Esophagus muscularis mucosa (tissue), 4 donors: ENCODE measurements at places on chromosomes 2 and 18. TPM values are rescaled to one million over a fixed set of nuclear protein-coding genes. Genes with fewer than 3 reads are reported as not detected.

DNA sequence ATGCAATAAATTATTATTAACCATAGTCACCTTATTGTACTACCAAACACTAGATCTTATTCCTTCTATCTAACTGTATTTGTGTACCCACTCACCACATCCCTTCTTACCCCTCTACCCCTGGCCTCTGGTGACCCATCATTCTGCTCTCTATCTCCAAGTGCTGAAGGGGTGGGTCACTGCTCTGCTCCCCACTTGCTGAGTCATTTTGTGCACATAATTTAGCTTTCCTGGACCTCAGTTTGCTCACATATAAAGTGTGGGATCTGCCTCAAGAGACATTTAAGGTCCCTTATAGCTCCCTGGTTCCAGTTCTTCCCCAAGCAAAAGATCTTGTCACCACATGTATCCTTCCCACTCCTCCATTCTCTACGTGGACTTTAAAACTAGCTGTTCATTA, 169.4 kb downstream of the ZNF385B start:
- no peak for DNase-seq

- DNase-seq: no peak
Measured at GRCh38 chr2:201807452-201807999, 1.2 kb downstream of the CDK15 start.

- DNase-seq: no peak
Measured at GRCh38 chr2:206422493-206422892, 20.8 kb upstream of the ADAM23 start.

- DNase-seq: no peak
Measured at GRCh38 chr2:209905691-209906090, 96.7 kb upstream of the RPE start.

- no peak for DNase-seq
Measured at GRCh38 chr2:134839649-134840048, 1.2 kb downstream of the ACMSD start.

DNA sequence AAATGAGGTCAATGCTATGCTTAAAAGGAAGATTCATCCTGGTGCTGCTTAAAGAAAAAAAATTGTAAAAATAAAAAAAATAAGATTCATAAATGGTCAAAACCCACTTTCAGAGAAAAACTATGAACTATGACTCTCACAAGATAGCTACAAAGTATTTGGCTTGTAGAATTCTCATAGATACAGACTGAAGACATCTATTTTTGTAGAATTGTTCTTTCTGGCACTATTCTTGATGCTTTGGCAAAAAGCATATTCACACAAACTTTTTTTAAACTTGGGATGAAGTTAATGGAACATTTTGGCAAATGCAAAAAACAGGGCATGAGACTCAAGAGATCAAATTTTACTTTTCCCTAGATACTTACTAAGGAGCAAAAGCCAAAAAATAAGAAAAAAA, 12.5 kb upstream of the ANKRD29 start:
- DNase-seq: no peak

DNA sequence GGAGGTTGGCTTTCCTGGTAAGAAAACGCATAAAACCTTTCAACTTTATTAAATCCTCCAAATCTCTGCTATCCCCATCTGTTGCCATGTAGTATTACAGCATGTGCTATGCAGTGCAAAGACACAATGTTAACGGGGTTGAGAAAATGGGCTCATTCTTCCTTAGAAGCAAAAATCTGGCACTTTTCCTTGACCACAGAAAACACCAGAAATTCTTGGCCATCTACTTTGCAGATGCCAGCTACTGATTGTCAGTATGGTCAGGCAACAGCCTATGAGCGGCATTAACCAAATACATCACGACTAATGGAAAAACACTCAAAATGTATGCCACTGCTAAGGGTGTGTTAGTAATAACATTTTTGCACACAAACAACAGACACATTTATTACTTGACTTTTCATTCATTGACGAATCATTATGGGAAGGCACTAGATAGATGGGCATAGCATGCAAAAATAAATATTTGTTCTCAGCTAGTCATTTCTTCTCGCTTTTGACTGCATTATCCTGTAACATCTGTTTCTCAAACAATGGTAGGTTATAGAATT, 65.2 kb upstream of the CRIM1 start:
- no peak for DNase-seq

- no peak for DNase-seq
Measured at GRCh38 chr2:29014811-29015421, 33.8 kb downstream of the TOGARAM2 start.

- no peak for DNase-seq
Measured at GRCh38 chr2:37928377-37928776, 3.3 kb downstream of the RMDN2 start.

DNA sequence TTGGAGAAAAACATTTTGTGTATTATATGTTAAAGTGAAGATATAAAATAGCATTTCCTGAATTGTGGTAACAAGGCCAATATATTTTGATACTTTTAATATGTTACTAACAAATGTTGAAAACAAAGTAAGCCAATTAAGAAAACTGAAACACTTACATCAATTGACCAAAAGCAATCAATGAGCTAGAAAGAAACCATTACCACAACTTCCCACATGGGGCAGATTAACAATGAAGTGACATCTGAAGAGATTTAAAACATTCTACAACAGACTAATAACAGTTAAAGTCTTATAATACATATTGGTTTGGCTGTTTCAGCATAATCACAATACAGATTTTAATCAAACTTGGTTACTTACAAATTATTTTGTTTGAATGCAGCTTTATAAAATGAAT, 282.4 kb upstream of the NETO1 start:
- no peak for DNase-seq

- no peak for DNase-seq
Measured at GRCh38 chr18:60047556-60047955, 147.8 kb downstream of the PMAIP1 start.

DNA sequence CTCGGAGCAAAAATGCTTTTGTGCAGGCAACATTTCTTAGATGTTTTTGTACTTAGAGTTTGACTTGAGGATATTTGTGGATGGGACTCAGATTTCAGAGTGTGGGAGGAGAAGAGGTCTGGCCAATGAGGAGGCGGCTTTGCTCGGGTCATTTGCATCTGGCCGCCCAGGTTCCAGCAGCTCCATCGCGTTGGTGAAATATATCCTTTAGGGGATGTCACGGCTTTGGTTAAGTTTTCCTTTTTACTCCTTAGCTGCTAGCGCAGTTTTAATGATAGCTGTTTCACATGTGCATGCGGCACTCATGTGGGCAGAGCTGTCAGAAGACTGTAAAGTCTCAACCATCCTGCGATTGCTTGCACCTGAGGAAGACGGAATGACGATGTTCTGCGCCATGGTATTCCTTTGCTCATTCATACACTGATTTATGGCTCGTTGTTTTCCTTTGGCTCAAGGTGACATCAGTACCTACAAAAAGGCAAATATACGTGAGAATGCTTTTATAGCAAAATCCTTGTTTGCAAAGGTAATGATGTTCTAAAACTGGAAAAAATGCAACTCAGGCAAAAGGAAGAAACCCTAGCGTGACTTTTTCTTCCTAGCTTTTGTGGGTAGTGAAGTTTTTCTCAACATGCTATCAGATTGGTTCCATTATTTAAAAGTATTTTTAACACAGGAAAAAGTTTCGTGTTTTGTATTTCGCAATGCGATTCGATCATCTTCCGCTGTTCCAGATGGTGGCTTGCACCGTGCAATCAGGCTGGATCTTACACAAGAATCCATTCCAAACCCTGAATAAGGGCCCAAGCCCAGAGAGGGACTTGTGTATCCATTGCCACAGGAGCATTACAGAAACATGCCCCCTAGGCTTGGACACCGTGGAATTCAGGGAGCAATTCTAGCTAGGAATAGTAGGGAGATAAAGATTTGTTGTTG, 70.5 kb upstream of the ZNF516 start:
- DNase-seq: peak; percentile 94

- no peak for DNase-seq
Measured at GRCh38 chr2:100785626-100786296, 34.2 kb upstream of the NPAS2 start.

DNA sequence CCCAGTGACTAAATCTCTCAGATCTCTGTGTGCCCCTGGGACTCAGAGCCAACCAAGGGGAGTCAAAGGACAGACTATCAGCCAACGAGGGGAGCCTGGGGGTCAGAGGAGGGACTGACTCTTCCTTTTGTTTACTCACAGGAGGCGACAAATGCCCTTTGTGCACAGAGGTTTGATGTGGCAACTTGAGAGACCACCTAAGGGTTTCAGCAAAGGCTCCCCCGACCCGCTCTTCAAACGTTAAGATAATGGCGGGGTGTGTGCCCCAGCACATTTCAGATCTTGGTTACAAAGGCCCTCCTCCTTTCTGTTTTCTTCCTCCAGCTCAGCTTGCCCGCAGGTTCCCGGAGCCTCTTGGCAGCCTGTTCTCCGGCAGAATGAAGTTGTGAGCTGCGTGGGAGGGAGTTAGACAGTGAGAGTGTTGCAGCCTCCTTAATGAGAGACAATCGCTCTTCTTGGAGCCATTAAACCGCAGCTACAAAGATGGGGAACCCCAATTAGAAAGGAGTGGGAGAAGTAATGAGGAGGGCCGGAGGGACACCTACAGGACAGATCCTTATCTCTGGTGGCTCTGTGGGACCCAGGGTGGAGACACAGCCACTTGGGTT, 76.2 kb downstream of the KIAA2012 start:
- DNase-seq: no peak

The UPP2 gene
- not detected for total RNA-seq

The MYCN gene
- 0.83 TPM for total RNA-seq

The KCNG2 gene
- total RNA-seq: not detected
